Nephron progenitor cell (in vitro differentiated cells): ENCODE measurements at places on chromosomes 12 and 14.

GRCh38 chr12:124553862-124554428 is 13.5 kb downstream of the NCOR2 start:
- DNase-seq: no peak

- DNase-seq: no peak
Observed at GRCh38 chr14:32597771-32598170, 268.7 kb downstream of the AKAP6 start.

DNA sequence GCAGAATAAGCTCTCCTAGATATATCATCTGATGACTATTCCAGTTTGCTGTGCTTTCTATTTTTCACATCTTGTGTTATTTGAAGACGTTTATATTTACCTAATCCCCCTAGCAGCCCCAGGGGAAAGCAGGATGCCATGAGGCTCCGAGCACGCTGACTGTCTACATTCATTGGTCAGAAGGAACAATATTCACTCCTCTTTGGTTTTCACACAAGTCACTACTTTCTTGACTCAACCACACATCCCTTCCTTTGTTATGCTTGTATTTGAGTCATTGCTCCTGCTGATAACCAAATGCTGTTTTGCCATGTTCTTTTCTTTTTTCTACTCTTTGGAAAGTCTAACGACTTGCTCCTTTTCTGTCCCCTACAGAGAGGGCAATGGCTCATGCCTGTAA is 86.5 kb upstream of the SLC38A2 start:
- DNase-seq: no peak

- peak; percentile 32 for DNase-seq
Observed at GRCh38 chr12:9378430-9378835, 170.2 kb upstream of the PZP start.

DNA sequence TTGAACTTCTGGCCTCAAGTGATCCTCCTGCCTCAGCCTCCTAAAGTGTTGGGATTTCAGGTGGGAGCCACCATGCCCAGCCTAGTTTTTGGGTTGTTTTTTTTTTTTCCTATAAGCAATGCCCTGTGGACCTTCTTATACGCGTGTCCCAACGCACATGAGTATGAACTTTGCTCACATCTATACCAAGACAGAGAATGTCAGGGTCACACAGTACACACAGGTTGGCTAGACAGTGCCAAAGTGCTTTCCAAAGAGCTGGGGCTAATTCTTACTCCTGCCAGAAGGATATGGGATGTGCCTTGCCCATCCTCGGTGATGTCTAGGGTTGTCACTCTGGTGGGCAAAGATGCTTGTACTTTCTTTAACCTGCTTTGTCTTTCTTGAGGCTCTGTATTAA is 7.6 kb upstream of the CCDC85C start:
- DNase-seq: no peak

DNA sequence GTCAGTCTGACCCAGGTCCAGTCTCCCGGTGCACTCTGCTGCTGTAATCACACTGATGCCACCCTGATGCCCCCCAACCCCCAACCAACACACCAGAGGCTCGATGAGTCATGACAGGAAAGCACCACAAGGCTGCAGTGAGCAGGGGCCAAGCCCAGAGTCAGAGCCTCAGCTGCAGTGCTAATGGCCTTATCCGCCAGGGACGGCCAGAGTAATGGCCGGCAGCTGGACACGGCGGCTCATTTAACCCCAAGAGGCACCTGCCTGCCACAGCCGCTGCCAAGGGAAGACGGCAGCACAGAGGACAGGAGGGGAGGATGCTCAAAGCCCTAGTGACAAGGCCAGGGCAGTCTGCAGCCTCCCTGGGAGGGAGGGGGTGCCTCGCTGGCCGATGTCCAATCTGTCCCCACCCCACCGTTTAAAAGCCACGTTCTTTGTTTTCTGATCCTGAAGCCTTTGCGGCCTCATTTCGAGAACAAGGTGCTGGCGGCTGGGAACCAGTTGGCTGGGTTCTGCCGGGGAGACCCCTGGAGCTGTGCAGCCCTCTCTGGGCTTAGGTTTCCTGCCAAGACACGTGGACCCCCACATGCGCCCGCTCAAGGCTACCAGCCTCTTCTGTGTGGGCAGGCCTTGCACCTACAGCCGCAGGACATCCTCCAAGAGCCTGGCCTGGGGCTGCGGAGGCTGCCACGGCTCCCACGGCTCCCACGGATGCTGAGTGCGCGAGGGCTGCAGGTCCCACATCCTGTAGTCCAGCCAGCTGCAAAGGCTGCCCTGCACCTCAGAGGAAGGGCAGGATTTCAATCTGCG is 13.1 kb downstream of the CCDC85C start:
- no peak for DNase-seq

DNA sequence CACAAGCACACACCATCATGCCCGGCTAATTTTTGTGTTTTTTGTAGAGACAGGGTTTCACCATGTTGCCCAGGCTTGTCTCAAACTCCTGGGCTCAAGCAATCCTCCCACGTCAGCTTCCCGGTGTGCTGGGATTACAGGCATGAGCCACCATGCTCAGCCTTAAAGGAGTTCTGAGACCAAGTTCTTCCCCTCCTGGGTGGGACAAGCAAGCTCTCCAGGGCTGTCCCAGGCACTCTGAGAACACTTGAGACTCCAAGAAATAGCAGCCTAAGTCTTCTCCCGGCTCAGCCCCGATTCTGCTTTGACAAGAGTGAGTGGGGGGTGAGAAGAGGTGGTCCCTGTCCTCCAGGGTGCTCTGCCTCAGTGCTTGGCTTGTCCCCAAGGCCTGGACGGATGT is 86.4 kb downstream of the STAB2 start:
- DNase-seq: no peak

DNA sequence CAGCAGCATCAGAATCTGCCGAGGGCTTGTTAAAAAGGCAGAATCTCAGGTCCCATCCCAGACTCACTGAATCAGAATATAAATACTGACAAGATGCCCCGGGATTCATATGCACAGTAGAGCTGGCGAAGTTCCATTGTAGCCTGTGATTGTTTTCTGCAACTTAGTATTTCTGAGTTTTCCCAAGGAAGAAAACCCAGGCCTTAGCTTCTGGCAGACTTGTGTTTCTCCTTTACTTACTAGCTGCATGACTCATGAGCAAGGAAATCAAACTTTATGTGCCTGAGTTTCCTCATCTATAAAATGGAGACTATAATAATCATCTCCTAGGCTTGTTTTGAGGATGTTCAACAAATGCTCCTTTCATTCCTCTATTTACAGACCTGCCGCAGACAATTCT is 278.5 kb upstream of the PLEKHG7 start:
- DNase-seq: no peak

GRCh38 chr12:26318661-26319068 is 123.3 kb downstream of the SSPN start:
- no peak for DNase-seq

DNA sequence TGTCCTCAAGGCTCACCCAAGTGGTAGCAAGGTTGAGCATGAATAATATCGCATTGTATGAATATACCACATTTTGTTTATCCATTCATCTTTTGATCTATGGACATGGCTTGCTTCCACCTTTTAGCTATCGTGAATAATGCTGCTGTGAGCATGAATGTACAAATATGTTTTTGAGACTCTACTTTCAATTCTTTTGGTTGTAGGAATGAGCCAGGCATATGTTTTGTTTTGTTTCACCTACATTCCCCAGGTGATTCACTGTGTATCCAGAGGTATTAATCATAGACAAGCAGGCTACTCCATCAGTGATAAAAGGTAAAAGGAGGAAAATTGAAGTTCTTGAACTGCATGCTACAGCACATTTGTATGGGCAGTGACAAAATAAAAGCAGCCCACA is 35.8 kb downstream of the CDKL1 start:
- no peak for DNase-seq

GRCh38 chr12:93870020-93870795 is 193.0 kb downstream of the CRADD start:
- no peak for DNase-seq

DNA sequence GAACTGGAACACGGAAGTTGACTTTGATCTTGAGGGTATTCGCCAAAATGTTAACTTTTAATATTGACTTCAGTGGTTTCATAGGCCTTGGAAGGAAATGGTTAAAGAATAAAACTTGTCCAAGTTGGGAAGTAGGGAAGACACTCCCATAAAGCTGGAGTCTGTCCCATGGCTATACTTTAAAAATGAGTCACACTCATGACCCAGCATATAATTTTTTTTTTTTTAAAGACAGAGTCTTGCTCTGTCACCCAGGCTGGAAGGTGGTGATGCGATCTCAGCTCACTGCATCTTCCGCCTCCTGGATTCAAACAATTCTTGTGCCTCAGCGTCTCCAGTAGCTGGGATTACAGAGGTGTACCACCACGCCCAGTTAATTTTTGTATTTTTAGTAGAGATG is 19.6 kb downstream of the TMPRSS12 start:
- no peak for DNase-seq

GRCh38 chr14:74511966-74512830 is 18.6 kb downstream of the ISCA2 start:
- DNase-seq: no peak

DNA sequence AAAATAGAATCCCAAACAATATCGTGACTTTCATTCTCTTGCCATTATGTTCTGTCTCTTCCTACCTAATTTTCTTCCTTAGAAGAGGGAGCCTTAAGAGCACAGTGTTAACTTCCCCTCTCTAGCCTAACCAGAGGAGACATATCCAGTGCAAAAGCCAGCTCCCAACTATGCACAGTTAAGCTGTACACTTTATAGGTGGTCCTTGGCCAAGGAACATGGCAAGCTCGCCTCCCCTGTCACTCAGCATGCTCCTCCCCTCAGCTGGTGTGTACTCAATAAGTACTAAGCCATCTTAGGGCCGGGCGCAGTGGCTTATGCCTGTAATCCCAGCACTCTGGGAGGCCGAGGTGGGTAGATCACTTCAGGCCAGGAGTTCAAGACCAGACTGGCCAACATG is 255.1 kb upstream of the TMPO start:
- no peak for DNase-seq

GRCh38 chr12:131097202-131098177 is 143.8 kb downstream of the ADGRD1 start:
- no peak for DNase-seq

DNA sequence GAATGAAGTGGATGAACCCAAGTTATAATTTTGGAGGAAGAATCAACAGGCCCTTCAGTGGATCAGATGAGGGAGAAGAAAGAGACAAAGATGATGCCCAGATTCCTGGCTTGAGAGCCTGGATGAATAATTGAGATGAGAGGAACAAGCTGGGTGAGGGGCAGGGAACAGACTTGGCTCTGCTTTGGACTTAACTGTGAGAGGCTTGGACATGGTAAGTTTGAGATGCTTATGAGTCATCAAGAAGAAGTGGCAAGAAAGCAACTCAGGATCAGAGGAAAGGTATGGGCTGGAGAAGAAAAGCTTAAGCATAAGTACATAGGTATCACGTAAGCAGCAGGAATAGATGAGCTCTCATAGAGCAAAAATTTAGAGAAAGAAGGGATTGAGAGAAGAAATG is 55.3 kb downstream of the FIGNL2 start:
- no peak for DNase-seq

GRCh38 chr14:100271247-100271939 is 32.4 kb downstream of the YY1 start:
- no peak for DNase-seq

DNA sequence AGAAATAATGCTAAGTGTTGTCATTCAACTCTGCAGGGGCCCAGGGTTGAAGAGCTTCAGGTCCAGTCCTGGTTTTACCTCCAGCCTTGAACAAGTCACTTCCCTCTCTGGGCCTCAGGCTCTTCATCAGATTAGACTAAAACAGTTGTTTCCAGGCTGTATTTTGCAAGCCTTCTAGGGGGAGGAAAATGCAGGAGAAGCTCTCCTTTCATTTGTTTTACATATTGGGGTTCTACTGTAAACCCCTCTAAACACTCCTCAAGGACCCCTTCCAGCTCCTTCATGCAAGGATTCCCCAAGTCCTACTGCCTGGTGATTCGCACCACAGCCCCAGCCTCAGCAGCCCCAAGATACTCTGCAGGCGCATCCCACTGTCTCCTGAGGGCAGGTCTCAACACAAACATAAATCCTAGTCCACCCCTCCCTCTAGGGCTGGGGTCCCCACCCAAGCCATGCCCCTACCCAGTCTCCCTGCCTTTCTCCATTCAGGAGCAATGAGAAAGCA is 2.7 kb downstream of the SDR9C7 start:
- DNase-seq: no peak

DNA sequence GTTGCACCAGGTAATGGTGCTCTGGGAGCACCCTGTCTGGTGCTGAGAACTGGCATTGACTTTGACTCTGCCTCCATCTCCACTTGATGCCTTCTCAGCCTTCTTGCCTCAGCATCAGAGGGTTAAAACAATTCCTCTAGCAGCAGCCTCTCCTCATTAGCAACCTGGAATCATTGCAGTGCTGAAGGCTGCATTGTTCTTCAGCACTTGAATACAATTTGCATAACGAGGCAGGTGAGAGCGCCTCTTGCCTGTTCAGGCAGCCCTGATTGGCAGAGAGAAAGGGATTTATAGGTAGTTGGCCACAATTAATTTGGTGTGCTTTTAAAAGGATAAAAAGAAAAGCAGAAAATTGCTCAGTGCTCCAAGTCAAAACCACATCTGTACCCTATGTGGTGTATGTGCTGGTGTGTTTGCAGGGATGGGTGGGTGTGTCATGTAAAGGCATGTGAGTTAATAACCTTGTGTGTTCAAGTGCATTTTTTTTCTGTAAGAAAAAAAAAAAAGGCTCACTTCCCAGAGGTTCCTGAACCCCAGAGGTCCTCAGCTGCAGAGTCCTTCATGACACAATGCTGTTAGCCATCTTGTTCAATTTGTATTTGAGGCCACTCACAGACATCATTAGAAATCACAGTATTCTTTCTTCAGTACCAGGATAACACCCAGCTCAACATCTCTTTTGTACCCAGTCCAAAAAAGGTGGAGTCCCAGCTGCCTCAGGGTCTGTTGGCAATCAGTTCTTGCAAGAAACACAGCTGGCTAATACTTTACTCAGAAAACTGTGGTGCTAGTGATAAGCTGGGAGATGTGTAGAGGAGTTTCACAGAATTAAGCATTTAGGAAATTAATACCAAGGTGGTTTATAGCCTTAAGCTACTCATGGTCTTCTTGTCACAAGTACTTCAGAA is 385.6 kb downstream of the GRIN2B start:
- DNase-seq: no peak
